ENCODE measurements at places on chromosomes 6 and 20.

DNA sequence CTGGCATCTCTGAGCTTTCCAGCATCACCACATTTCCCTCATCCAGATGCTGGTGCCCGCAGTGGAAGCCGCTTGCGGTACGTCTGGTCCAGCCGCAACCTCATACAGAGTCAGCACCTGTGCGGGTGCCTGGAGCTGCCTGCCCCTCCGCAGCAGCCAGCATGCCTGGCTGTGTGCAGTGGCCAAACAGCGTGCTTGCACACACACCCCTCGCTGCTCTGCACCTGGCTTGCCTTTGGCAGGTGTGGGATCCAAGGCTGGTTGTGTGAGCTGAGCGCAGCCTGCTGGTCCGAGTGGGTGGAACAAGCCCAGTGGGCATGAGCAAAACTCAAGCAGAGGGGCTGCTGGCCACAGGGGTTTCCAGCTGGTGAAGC, 3.1 kb upstream of the HINT3 start:
- DNase-seq = no peak

GRCh38 chr6:108436771-108437170, 123.9 kb upstream of the FOXO3 start:
- no peak for DNase-seq

GRCh38 chr6:26280407-26280806, 84.6 kb upstream of the BTN3A2 start:
- DNase-seq = no peak

DNA sequence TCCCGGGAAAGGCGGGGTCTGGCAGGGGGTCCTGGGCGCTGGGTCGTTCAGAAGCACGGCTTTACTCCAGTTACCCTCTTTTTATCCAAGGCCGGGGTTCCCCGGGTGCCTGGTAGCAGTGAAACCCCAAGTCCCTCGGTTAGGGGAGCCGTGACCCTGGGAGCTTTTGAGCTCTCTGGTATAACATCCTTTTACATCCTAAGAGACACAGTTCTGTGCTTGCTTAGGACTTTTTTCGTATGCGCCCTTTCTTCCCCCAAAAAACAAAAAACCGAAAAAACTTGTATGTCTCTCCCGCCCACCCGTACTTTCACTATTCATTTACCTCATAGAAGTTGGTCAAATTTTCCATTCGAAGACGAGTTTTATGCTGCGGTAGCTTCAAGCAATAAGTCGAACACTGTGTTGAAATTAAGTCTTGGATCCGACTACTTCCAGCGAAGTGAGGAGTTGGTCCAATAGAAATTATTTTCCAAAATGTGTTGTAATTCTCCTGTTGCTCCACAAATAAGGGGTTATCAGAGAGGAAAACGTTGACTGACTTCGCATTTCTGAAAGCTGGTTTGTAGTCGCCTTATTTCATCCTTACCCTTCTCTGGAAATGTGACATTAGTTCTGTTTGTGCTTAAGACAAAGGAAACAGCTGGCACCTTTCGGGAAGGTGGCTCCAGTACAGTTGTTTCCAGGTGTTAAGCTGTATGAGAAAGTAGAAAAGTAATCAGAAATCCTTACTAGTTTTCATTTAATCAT, 816 bp upstream of the MAN1A1 start:
- peak; percentile 75 for DNase-seq

GRCh38 chr20:7657569-7657968, 282.7 kb downstream of the HAO1 start:
- DNase-seq = no peak

DNA sequence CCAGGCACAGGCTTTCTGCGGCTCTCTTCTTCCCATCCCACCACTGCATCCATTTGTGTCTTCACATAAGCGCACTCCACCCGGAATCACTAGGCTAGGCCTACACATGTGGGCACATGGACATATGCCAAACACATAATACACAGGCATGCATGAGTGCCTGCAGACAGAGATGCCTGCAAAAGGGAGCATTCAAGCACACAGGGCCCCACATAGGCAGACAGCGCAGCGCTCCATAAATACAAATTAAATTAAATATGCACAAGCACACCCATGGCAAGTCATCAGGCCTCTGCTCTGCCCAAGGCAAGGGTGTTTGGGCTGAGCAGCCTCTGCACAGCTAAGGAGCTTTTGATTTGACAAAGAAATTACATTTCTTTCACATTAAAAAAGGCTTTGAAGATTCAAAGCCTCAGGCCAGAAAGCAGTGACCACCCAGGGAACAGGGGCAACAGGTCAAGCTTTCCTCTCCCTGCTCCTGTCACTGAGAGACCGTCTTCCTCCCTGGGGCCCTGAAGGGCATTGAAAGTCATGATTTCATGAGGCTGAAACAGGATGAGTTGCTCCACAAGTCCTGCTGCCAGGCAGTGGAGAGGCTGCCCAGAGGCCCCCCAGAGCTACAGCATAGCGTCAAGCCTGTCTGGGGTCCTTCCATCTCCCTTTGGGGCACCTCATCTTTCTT, 134.2 kb upstream of the LRFN2 start:
- DNase-seq = no peak

DNA sequence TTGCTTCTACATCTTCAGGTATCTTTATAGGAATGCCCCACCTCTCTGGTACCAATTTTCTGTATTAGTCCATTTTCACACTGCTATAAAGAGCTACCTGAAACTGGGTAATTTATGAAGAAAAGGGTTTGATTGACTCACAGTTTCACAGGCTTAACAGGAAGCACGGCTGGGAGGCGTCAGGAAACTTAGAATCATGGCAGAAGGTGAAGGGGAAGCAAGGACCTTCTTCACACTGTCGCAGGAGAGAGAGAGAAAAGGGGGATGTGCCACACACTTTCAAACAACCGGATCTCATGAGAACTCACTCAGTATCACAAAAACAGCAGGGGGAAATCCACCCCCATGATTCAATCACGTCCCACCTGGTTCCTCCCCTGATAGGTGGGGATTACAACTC, 24.4 kb upstream of the LY86 start:
- DNase-seq = no peak

DNA sequence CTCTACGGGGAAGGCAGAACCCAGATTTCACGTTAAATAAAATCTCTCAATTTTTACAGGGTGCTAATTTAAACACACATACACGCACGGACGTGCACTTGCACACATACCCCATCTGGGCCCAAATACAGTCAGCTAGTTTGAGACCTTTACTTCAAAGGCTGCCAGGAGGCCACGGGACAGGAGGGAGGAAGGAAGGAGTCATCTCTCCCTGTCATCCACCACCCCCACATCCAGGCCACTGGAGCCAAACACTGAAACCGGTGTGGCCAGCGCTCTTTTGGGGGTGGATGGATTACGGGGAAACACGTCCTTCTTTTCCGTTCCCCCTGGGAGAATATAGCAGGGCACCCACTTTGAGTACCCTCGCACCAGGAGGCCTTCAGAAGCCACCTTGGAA, 60.1 kb downstream of the ZNF831 start:
- no peak for DNase-seq

DNA sequence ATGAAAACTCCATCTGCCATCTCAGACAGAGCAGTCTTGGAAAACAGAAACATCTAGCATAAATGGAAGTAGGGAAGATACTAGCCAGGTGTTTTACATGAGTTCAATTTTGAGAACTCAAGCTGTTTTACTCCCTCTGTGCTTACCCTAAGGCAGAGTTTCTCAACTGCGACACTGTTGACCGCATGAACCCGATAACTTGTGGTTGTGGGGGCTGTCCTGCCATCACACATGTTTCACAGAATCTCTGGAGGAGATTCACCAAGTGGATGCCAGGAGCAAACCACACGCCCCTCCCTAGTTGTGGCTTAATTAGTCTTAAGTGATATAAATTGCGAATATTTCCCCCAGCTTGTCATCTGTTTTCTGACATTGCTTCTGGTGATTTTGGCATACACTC, 2.3 kb upstream of the SERPINB6 start:
- DNase-seq = no peak

- no peak for DNase-seq
Measured at GRCh38 chr6:154782193-154782592, 49.0 kb downstream of the SCAF8 start.

DNA sequence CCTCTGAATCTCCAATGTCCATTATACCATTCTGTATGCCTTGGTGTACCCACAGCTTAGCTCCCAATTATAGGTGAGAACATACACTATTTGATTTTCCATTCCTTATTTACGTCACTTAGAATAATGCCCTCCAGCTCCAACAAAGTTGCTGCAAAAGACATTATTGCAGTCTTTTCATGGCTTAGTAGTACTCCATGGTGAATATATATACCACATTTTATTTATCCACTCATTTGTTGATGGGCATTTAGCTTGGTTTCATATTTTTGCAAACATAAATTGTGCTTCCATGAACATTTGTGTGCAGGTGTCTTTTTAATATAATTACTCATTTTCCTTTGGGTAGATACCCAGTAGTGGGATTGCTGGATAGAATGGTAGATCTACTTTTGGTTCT, 374.1 kb upstream of the HTR1E start:
- no peak for DNase-seq

DNA sequence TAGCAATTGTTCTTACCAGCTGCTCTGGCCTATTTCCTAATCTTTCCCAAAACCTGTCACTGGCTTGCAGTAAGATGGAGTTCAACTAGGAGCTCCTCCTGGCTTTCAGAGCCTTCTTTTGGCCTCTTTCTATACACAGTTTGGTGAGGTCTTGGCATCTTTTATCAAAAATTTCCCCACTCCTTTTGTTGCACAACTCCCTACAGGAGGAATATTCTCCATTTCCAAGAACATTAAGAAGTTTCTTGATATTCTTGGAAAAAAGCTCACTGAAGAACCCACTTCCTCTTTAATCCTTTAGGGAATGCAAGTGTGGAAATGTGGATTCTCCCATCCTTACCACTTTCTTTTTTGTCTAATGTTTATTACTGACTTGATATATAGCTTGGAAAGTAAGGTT, 171.3 kb upstream of the KCNK16 start:
- DNase-seq = no peak

DNA sequence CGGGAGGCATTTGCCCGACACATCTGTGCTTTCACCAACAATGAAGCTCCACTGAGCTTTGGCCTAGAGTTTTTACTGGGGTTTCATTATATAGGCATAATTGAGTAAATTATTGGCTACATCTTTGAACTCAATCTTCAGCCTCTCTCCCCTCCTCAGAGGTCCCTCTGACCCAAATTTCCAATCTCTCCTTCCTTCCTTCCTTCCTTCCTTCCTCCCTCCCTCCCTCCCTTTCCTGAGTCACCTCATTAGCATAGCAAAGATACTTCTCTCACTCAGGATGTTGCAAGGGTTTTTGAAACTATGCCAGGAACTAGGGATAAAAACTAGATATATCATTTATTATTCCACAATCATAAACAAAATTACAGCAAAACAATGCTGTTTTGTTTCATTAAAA, 238.2 kb upstream of the PRND start:
- no peak for DNase-seq

- no peak for DNase-seq
Measured at GRCh38 chr20:433300-433975, 25.3 kb downstream of the RBCK1 start.

DNA sequence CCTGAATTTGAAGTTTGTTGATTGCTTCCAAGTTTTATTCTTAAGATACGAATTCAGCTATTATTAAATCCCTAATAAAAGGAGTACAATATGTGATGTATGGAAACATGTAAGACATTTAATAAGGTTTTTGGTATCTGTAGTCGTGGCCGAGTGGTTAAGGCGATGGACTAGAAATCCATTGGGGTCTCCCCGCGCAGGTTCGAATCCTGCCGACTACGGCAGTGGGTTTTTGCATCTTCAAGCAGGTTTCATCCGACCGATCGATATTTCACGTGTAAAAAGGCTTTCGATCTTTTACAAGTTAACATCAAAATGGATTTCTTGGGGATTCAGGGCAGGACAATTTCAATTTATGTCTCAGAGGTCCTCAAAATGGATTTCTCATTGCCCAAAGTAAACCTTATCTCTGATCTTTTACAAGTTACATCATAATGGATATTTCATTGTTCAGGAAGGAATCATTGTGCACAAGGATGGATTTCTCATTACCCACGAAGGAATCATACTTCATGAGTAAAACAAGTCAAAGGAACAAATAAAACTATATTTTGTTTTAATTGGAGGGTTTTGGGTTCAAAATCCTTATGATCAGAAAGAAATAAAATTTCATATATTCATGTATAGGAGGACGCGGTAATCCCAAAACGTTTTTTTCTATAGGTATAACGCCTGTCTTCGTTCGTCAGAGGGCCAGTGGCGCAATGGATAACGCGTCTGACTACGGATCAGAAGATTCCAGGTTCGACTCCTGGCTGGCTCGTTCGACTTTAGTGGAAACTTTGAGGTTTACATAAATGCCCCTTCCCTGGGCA, 37.3 kb upstream of the BTN3A2 start:
- no peak for DNase-seq

Data from NCI-H1417 (cell line).